ENCODE measurements at places on chromosomes 6 and 20. TPM values are rescaled to one million over a fixed set of nuclear protein-coding genes. Genes with fewer than 3 reads are reported as not detected.

LSM14B gene
- total RNA-seq, result 54.5 TPM

PRPH2 gene
- total RNA-seq, result 1.8 TPM

PLCB1 gene
- 15.2 TPM for total RNA-seq

PRELID3B gene
- total RNA-seq, result 108 TPM

ZSCAN9 gene
- total RNA-seq, result 12.9 TPM

MAP7 gene
- 1.4 TPM for total RNA-seq

FAM217A gene
- total RNA-seq, result not detected

CDH4 gene
- total RNA-seq, result 8.5 TPM

NKX2-4 gene
- total RNA-seq, result not detected

BFSP1 gene
- 1.5 TPM for total RNA-seq

DEFB132 gene
- not detected for total RNA-seq

GTSF1L gene
- not detected for total RNA-seq

WFDC10B gene
- not detected for total RNA-seq

EDN1 gene
- 1.3 TPM for total RNA-seq

MYT1 gene
- not detected for total RNA-seq

C6orf15 gene
- not detected for total RNA-seq

VIP gene
- not detected for total RNA-seq

ZNF165 gene
- 0.77 TPM for total RNA-seq

PRDM1 gene
- 3.4 TPM for total RNA-seq

TRIM15 gene
- not detected for total RNA-seq

EGFL8 gene
- total RNA-seq, result 0.66 TPM

ARFGEF3 gene
- 1.7 TPM for total RNA-seq

EFCAB8 gene
- not detected for total RNA-seq

CDKAL1 gene
- 23.1 TPM for total RNA-seq

FOXF2 gene
- total RNA-seq, result 0.25 TPM

BTN3A1 gene
- total RNA-seq, result 37.1 TPM

MBOAT1 gene
- 11.6 TPM for total RNA-seq

PPP1R14C gene
- total RNA-seq, result 1.9 TPM

KHDC1L gene
- not detected for total RNA-seq

PRSS16 gene
- total RNA-seq, result 0.11 TPM

MLIP gene
- total RNA-seq, result not detected

ELOVL2 gene
- not detected for total RNA-seq

KIF13A gene
- total RNA-seq, result 78.9 TPM

TFAP2D gene
- not detected for total RNA-seq

EPPIN gene
- not detected for total RNA-seq

GSTA2 gene
- not detected for total RNA-seq

EIF6 gene
- 161 TPM for total RNA-seq

FAM83B gene
- 0.12 TPM for total RNA-seq

STAU1 gene
- 45.1 TPM for total RNA-seq

COL11A2 gene
- 0.11 TPM for total RNA-seq

WFDC2 gene
- not detected for total RNA-seq

MLN gene
- not detected for total RNA-seq

CTSZ gene
- 141 TPM for total RNA-seq

CABLES2 gene
- 2.8 TPM for total RNA-seq

ZNF334 gene
- 4.8 TPM for total RNA-seq

CTAGE9 gene
- total RNA-seq, result not detected

WFDC12 gene
- not detected for total RNA-seq

MUC21 gene
- total RNA-seq, result not detected

HLA-G gene
- not detected for total RNA-seq
